ENCODE measurements at places on chromosomes 6 and 20.
A peak's percentile ranks its signal among the peaks of the same experiment; 100 is the strongest.

- no peak for DNase-seq
These were observed 42.2 kb downstream of the FLRT3 start for GRCh38 chr20:14295238-14295637.

GRCh38 chr20:32052090-32052777 lies at the start of gene HCK:
Gene HCK, plus strand, starts transcription at chr20:32052242.
- DNase-seq: no peak

GRCh38 chr20:38170219-38170825 lies 5.3 kb upstream of the TGM2 start:
- DNase-seq: no peak

- no peak for DNase-seq
These were observed 61.4 kb upstream of the ASIP start for GRCh38 chr20:34179637-34180360.

DNA sequence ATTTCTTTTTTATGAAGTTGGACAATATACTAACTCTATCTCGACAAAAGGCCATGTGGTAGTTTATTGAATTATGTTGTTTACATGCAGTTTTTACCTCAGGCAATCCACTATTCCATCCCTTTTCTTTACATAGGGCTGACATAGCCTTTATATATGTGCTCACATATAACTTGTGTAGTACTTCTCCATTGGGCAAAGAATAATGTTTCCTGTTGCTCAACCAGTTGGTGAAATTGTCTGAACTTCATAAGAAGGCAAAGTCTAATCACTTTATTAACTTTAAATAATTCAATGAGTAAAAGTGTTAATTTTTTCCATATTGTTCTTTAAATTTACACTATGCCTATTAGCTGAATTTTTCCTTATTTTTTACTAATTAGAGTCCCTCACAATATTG lies 1272.1 kb downstream of the EPHA7 start:
- DNase-seq: no peak

DNA sequence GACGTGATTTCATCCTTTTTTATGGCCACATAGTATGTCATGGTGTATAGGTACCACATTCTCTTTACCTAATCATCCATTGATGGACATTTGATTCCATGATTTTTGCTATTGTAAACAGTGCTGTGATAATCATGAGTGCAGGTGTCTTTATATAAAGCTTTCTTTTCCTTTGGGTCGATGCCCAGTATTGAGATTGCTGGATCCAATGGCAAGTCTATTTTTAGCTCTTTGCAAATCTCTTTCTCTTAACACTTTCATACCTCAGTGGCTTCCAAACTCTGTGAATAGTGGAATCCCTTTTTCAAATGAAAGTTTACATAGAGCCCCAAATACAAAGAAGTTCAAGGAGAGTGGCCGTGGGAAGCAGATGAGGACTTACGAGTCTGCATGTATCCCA lies 105.8 kb upstream of the SPTLC3 start:
- no peak for DNase-seq

DNA sequence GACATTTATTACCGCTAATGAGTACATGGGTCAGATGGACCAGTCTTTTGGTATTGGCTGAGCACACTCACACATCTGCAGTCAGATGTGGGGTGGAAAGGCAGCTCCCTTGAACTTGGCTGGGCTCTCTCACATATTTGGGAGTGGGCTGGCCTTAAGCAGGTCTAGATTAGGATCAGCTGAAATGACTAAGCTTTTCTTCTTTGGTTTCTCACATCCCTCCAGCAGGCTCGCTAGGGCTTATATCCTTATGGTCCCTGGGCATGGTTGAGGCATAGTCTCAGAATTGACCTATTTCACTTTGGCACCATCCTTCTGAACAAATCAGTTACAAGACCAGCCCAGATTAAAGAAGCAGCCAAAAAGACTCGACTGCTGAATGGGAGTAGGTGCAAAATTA lies 14.4 kb upstream of the PLCB1 start:
- no peak for DNase-seq

DNA sequence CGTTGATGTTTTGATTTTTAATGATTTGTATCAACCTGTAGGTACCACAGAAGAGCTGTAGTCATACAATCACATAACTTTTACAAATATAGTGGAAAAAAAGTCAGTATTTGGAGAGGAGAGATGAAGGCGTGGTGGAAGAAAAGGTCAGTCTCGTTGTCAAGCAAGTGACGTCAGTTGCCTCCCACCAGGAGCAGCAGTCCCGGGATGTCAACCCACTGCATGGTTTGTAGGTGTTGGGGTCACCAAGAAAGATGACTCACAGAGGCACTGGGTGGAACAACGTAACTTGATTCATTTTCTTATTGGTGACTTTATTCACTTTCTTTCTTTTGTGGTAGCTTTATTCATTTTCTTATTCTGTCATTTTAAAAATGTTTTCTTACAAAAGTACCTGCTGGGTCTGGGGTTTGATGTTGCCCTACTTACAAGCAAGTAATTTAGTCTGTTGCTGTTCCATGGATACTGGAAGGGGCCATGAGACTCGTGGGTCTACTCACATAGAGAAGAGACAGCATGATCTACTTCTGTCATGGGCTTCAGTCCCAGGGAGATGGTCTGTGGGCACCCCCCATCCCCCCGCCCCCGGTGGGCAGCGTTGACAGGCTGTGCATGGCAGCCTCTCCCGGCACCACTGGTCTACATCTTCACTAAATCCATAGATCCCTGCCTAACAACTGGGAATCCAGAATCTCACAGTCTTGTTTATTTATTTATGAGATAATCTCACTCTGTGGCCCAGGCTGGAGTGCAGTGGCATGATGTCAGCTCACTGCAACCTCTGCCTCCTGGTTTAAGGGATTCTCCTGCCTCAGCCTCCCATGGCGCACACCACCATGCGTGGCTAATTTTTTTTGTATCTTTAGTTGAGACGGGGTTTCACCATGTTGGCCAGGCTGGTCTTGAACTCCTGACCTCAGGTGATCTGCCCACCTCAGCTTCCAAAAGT lies 36.4 kb upstream of the SYNJ2 start:
- peak; percentile 44 for DNase-seq

DNA sequence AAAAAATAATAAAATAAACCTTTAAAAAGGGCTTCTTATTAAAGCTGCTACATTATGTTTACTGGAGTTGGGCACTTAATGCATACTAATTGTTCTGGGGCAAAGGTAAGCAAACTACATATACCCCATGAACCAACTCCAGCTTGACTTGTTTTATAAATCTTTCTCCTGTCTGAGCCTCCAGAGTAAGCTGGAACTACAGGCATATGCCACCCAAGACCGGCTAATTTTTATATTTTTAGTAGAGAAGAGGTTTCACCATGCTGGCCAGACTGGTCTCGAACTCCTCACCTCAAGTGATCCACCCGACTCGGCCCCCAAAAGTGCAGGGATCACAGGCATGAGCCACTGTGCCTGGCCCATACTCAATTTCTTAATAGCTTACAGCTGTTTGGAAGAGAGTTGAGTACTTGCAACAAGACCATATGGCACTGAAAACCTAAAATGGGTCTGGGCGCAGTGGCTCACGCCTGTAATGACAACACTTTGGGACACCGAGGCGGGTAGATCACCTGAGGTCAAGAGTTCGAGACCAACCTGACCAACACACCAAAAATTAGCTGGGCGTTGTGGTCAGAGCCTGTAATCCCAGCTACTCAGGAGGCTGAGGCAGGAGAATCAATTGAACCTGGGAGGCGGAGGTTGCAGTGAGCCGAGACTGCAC lies 19.9 kb downstream of the ROMO1 start:
- DNase-seq: no peak

DNA sequence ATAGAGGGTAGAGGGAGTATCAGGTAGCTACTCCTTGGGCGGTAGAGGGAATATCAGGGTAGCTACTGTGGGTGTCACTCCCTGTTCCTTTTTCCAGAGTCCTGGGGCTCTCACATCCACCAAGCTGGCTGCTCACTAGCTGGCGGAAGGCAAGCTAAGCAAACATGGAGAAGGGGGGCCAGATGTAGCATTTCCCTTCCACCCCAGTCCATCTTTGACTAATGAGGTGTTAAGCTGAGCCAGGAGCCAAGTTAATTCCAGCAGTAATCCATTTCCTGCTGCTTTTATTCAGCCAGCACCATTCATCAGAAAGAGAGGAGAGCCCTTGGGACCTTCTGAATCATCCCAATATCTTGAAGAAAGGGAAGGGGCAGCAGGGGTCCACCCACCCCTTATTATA lies 330.0 kb downstream of the ZFAND3 start:
- DNase-seq: no peak

DNA sequence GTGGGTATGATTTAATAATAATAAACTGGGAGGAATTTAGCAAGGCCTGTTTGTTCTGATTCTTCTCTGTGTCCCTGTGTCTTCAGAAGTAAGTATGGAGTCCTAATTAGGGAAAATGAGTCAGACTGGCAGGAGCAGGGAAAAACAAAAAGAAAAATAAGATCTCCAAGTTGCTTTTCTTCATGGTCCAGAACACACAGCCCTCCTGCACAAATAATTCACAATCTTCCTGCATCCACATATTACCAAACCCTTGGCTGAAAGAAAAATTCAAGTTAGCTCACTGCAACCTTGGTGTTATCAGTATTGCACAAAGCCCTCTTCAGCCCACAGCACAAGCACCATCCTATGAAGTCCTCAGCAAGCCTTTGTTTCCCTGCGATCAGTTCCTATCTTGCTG lies 142.0 kb upstream of the LAMA2 start:
- DNase-seq: no peak

DNA sequence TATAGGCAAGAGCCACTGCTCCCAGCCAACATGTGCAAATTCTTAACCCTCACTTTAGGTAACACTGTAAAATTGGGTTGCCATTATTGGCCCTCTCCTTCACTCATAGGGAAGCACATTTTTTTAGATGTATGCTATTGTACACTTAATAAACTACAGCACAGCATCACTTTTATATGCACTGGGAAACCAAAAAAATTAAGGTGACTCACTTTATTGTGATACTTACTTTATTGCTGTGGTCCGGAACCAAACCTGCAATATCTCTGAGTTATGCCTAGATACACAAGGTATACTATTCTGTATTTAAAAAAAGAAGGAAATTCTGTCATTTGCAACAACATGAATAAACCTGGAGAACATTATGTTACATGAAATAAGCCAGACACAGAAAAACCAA lies 40.5 kb downstream of the IPCEF1 start:
- DNase-seq: no peak

- DNase-seq: no peak
These were observed 16.8 kb upstream of the ARID1B start for GRCh38 chr6:156760377-156760776.

DNA sequence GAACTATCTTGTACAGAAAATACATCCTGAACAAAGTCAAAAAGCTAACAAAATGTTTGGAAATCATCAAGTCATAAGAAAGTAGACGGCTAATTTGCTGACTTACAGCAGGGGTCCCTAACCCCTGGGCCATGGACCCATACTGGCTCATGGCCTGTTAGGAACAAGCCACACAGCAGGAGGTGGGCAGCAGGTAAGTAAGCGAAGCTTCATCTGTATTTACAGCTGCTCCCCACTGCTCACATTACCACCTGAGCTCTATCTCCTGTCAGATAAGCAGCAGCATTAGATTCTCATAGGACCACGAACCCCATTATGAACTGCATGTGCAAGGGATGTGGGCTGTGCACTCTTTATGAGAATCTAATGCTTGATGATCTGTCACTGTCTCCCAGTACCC lies 115.5 kb downstream of the CDK19 start:
- DNase-seq: no peak

- no peak for DNase-seq
These were observed 18.3 kb downstream of the SESN1 start for GRCh38 chr6:109076377-109076776.

DNA sequence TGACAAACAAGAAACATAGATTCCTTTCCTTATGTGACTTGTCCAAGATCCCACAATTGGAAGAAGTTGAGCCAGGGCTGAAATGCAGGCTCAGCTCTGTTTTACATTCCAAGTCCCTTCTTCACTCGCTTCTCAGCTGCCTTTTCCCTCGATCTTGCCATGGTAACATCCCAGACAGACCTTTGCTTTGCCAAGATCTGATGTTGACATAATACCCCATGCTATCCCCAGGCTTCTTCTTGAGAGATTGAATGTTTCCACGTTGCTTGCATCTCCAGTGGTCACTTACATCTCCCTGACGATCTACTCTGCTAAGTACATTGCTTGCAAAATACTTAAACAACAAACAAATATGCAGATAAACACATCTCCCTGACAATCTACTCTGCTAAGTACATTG lies 63.5 kb downstream of the TBXT start:
- DNase-seq: no peak

DNA sequence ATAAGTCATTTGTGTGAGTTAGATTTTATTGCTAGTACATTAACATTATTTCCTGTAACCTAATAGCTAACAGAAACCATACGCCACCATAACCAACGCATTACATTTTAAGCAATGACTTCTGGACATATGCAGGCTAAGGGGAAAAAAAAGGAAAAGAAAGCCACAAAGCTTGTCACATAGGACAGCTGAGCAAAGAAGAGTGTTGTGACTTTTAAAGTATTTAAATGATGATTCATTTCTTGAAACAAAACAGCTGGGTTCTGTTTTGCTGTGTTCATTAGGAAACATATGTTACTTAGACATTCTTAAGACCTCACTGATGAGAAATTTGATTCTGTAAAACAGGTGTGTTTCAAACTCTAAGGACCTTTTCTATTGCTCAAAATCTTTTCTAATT lies 171.4 kb downstream of the COL9A1 start:
- no peak for DNase-seq

DNA sequence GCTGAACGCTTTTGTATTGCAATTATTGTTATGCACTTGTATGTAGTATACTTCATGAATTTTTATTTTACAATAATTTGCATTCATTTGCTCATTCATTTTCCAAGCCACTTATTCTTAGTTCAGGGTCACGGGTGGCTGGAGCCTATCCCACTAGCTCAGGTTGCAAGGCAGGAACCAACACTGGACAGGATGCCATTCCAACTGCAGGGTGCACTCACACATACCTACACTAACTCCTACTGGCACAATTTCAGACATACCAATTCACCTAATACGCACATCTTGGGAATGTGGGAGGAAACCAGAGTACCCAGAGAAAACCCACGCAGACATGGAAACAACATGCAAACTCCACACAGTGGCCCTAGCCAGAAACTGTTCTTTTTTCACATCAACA lies 61.8 kb downstream of the LMBRD1 start:
- no peak for DNase-seq

- DNase-seq: no peak
These were observed 64.0 kb downstream of the BMP2 start for GRCh38 chr20:6831461-6831860.

GRCh38 chr20:64006902-64007301 lies 26.0 kb downstream of the PRPF6 start:
- no peak for DNase-seq

- DNase-seq: no peak
These were observed 3.5 kb upstream of the VWA7 start for GRCh38 chr6:31780507-31781243.

DNA sequence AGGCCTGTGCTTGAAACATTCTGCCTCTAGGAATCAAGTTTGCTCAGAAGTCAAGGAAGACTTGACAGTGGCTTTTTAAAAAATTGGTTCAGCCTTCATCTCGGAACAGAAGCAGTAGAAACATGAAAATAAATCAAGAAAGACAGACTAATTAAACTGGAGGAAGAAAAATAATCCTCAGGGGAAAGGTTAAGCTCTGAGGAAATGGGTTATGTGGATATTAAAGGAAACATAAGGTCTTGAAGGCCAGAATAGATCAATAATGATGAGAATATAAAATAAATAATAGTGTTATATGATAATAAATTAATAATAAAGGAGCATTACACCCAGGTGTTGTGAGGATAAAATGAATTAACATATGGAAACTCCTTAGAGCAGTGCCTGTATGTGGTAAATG lies 121.7 kb downstream of the GPR63 start:
- DNase-seq: no peak
